Breast epithelium (tissue), 4 donors: ENCODE measurements at places on chromosomes 12 and 14. TPM values are rescaled to one million over a fixed set of nuclear protein-coding genes. Genes with fewer than 3 reads are reported as not detected.

POLE2 gene
- 9.8 TPM for total RNA-seq

AKAP3 gene
- total RNA-seq, result 2.2 TPM

INSM2 gene
- total RNA-seq, result not detected

IL31 gene
- not detected for total RNA-seq

MPHOSPH9 gene
- total RNA-seq, result 21.7 TPM

IFNG-AS1 gene
- total RNA-seq, result not detected

- H3K27me3 ChIP-seq, result no peaks in the 10 kb centered on the region
- H3K36me3 ChIP-seq, result no peaks in the 10 kb centered on the region
- H3K27ac ChIP-seq, result no peak overlapping the region
- no peak for DNase-seq
- H3K4me1 ChIP-seq, result no peaks in the 10 kb centered on the region
Measured at GRCh38 chr12:29907461-29907860, 123.7 kb upstream of the TMTC1 start.

GRCh38 chr12:6088921-6089747, 35.3 kb downstream of the VWF start:
- peak overlapping the region; percentile 54 for H3K27ac ChIP-seq
- no peaks in the 10 kb centered on the region for H3K27me3 ChIP-seq
- no peak for DNase-seq
- H3K36me3 ChIP-seq, result no peaks in the 10 kb centered on the region
- no peaks in the 10 kb centered on the region for H3K4me1 ChIP-seq

GRCh38 chr14:94936901-94937685, 167.2 kb upstream of the GSC start:
- no peaks in the 10 kb centered on the region for H3K27me3 ChIP-seq
- H3K4me1 ChIP-seq, result no peaks in the 10 kb centered on the region
- peak overlapping the region; percentile 90 for H3K27ac ChIP-seq

DNA sequence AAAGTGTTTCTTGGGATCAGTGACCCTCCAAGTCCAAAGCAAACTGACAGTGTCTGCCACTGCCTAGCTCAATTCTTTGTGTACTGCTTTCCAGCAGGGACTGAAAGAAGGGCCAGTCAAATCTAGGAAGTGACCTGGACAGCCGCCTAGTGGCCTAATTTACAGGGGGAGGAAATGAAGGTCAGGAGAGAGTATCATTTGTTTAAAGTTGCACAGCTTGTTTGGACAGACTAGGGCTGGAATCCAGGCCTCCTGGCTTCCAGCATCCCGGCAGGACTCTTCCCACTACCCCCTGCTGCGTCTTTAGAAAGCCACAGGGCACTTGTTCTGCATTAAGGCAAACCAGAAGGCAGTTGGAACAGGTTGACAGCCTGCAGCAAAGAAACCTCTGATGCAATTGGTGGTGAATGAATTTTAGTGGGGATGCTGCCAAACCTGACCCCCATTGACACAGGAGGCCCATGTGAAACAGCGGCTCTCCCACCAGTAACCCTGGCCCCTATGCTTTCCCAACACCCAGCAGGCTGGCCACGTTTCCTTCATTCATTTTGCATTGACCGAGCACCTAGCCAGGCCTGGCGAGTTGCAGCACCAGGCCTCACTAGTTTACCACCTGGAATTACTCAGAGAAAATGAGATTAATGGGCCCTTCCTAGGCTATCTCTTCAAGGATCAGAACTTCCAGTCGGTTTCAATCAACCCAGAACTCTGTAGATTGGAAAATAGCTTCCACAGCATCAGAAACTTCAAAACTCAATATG, 28.2 kb downstream of the GALNT16 start:
- H3K27ac ChIP-seq, result peak overlapping the region; percentile 90
- H3K4me1 ChIP-seq, result peaks cover 11% of the 10 kb centered on the region
- H3K36me3 ChIP-seq, result no peaks in the 10 kb centered on the region
- peak; percentile 35 for DNase-seq
- H3K4me3 ChIP-seq, result no peak overlapping the region

DNA sequence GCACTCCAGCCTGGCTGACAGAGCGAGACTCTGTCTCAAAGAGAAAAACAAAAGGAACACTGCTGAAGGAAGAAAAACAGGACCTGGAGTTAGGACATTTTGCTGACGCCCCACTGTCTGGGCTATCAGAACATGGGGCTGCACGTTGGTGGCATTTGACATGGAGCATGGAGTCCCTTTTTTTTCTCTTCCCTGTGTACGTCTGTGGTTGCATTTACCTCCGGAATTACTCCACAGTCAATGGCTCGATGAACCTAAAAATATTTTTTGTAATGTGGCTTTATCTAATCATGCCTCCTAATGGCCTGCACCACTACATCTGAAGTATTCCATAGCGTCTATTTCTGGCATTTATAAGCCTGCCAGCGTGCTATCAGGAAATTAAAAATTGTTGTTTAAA, 30.7 kb downstream of the TESC start:
- no peak overlapping the region for H3K27ac ChIP-seq
- no peak overlapping the region for H3K4me3 ChIP-seq
- DNase-seq, result no peak
- H3K4me1 ChIP-seq, result no peaks in the 10 kb centered on the region
